ENCODE measurements at places on chromosomes 12 and 14.
A peak's percentile ranks its signal among the peaks of the same experiment; 100 is the strongest.

- DNase-seq, result no peak
Measured at GRCh38 chr12:63795944-63796343, 16.2 kb downstream of the RXYLT1 start.

DNA sequence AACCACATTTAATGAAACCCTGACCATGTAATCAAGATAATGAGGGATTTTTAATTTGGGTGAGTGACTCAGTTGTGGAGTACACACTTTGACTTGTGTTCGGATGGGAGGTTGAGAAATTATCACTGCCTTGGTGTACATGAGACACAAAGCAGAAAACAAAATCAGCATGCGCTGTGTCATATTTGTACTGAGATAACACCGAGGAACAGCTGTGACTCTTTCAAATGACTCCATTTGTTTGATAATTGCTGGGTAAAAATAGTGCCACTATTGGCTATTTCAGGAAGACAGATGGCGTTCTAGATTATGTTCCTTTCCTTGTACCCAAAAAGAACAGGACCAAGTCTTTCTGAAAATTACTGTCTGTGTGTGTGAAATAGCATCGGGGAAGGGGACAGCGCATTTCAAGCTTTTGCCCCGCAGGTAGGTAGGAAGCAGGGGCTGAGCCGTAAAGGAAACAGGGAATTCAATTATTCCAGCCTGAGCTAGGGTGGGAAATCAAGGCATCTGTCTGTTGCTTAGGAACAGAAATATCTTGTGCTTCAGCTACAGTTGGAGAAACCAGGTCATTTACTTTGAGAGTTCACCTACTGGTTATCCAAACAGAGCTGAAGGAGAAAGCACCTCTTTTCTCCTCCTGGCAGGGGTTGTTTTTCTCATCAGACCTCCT lies 114.3 kb downstream of the SNAPC1 start:
- DNase-seq, result no peak

DNA sequence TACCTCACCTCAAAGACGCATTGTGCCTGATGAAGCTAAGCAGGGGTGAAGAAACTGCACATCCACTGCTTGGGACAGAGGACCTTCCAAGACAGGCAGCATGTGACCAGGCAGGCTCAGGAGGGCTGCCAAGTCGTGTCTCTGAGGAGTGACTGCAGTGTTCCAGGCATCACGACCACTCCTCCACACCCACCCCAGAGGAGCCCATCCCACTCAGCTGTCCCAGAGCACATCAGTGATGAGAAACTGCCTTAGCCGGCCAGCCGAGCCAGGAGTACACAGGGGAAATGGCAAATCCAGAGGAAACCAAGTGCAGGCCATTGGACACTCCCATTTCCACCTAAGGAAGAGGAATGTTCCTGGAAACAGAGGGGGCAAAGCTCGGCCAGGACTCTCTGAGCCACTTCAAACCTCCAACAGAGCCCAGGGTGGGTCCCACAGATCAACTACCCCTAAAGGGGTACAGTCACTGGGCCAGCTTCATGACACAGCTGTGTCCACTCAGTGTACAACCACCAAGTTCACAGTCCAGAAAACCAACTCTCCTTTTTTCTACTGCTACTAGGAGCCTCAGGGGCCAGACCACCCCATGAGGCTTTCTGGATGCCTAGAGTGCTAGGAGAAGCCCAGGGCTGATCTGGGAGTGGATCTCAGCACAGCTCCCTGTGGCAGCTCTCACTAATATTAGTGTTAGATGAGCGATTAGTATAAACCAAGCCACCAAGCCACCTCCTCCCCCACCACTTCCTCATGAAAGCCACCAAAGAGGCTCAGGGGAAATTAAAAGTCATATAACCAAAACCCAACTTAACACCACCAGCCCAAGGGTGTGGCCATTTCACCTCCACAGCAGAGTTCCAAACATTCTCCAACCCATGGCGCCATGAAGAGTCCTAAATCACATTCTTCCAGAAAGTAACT lies 15.4 kb downstream of the PXN start:
- DNase-seq, result peak; percentile 43

- no peak for DNase-seq
Measured at GRCh38 chr14:103530831-103531230, 1.8 kb downstream of the TRMT61A start.

- no peak for DNase-seq
Measured at GRCh38 chr12:13799574-13799973, 181.8 kb downstream of the GRIN2B start.

DNA sequence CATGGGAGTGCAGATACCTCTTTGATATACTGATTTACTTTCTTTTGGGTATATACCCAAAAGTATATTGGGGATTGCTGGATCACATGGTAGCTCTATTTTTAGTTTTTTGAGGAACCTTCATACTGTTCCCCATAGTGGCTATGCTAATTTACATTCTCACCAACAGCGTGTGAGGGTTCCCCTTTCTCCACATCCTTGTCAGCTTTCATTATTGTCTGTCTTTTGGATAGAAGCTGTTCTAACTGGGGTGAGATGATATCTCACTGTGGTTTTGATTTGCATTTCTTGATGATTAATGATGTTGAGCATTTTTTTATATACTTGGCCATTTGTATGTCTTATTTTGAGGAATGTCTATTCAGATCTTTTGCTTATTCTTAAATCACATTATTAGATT lies 44.1 kb upstream of the JDP2 start:
- no peak for DNase-seq

DNA sequence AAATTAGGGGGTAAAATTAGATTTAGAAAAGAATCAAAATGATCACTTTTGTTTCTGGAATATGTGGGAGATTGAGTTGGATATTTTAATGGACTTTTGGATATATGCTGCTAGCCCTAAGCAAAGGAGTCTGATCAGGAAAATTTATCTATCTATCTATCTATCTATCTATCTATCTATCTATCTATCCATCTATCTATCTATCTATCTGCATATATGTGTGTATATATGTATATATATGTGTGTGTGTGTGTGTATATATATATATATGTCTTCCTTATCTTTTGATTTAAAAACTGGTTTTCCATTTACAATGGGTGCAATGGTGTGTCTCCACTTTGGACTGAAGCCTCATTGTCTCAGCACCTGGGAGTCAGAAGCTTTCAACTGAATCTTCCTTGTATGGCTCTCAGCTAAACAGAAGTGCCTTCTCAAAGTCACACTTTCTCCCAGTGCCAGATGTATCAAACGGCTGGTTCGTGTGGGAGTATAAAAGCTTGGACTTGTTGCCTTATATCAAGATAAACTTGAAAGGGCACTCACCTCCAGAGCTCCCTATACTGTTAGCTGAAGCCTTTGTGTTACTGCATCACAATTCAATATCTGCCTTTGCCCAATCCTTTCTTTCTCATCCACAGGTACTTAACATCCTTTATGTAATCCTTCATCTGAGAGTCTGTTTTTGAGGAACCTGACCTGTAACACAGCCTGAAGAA lies 31.6 kb upstream of the CD69 start:
- DNase-seq, result no peak

DNA sequence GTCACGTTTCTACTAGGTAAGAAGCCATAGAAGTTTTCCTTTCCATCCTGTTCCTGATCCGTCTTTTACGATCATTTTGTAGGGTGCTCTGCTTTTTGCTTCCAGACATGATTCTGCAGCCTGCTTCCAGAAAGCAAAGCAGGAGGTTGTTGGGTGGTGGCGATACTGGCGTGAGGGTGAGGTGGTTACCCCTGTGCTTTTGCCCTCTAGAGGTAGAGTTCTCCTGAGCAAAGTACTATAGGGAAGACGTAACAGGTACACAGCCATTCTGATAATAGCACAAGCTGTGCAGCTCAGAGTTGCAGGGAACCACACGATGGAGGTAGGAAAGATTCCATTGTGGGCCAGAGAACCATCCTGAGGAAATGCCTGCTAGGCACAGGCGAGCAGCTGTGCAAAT lies 186.0 kb downstream of the PAH start:
- no peak for DNase-seq

DNA sequence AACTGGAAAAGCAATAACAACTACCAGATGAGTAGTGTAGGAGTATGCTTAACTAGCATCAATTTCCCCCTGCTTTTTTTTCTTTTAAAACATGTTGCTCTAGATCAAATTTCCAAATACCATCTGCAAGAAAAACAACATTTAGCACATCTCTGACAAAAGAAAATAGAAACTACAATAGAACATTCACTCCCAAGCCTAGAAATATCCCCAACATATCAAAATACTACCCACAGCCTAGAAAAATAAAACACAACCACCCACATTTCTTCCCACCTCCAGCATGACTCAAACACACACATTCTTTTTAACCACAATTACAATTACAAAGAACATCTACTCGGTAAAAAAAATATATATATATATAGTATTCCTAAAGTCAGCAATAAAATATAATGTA lies 120.0 kb downstream of the PPFIA2 start:
- DNase-seq, result no peak

DNA sequence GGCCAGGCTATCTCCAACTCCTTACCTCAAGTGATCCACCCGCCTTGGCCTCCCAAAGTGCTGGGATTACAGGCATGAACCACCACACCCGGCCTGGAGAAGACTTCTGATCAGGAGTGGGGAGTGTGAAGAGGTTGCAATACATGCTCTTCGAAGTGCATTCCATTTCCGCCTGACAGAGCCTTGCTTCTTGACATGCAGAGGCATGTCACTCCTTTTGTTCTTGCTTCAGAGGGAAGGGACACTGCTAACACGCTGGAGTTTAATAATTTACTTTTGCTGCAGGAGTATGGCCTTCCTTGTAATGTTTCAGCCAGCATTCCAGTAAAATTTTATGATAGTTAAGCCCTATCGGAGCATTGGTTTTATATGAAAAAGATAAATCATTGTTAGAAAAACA lies 74.9 kb downstream of the SLC25A47 start:
- DNase-seq, result no peak

DNA sequence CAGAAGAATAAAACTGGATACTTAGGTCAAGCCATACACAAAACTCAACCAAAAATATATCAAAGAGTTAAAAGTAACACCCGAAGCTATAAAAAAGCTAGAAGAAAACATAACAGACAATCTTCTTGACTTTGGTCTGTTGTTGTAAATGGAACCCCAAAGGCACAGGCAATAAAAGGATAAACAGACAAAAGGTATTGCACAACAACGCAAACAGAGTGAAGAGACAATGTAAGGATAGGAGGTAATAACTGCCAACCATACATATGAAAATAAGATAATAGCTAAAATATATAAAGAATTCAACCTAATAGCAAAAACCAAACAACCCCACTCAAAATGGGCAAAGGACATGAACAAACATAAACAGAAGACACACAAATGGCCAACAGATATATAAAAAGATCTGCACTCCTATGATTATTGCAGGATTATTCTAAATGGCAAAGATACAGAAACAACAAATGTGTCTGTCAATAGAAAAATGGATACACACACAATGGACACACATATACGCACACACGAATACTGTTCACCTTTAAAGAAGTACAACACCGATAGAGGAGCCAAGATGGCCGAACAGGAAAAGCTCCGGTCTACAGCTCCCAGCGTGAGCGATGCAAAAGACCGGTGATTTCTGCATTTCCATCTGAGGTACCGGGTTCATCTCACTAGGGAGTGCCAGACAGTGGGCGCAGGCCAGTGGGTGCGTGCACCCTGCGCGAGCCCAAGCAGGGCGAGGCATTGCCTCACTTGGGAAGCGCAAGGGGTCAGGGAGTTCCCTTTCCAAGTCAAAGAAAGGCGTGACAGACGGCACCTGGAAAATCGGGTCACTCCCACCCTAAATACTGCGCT lies 1137.1 kb downstream of the FSCB start:
- no peak for DNase-seq

DNA sequence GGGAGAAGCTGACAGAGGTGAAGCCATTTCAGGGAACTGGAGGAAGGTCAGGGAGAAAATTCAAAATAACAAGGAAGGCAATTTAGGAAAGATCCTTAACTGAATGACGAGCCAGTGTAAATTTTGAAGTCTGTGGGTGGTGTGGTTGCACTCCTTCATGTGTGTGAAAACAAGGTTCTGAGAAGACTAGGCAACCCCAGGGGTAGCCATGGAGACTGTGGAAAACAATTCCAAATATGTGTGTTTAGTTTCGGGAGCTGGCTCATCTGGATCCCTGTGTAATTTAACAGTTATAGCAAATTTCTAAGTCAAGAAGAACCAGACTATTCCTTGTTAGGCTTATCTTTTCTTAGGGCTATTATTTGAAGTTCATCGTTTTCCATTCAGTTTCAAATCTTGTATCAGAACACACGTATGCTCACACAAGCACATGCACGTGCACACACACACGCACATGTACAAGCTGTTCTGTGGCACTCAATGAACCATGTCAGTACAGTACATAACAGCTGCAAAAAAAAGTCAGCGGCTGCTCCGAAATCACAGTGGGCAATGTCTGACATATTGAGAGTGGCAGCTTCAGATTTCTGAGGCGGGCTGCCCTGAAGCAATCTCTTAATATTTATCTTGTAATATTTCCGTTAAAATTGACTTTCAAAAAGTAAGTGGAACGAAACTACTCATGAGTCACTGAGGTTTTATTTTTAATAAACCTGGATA lies 411.2 kb downstream of the AEBP2 start:
- no peak for DNase-seq

GRCh38 chr12:119208626-119209061 lies 29.9 kb downstream of the HSPB8 start:
- DNase-seq, result no peak

DNA sequence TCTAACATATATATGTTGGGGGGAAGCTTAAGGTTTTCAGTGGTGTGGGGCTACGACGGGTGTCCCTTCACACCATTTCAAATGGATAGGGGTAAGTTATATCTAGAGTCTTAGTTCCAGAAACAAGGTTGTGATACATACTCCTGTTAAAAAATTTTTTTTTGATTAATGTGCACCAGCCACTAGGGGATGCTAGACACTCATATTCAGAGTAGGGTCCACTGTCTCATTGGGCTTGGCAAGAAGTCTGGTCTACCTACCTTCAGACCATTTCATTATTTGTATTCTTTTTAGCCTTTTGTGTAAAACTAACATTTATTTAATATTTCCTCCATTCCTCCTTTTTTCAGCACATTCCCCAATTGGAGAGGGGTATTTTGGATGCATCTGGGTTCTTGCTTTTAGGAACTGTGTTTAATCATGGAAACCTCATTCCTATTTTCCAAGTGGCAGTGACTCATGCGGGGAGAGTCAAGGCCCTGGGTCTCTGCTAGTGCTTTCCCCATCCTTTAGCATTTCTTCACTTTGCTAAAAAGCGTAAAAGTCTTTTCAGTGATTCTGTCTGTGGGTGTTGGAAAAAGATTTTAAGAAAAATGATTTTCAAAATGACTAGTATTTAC lies 33.4 kb downstream of the ANO4 start:
- no peak for DNase-seq

GRCh38 chr14:60357551-60358149 lies 108.6 kb downstream of the PPM1A start:
- no peak for DNase-seq

- no peak for DNase-seq
Measured at GRCh38 chr12:106971065-106971464, 15.4 kb downstream of the TMEM263 start.

- DNase-seq, result no peak
Measured at GRCh38 chr14:79660053-79660939, 551.0 kb downstream of the DIO2 start.

Data from stimulated activated naive CD8-positive, alpha-beta T cell treated with anti-CD3 and anti-CD28 coated beads, Interleukin-15, Interleukin-2, amounts not matched to agents 100 U/mL and 50 U/mL, for 24 hours (primary cell).